Stimulated activated CD4-positive, alpha-beta T cell treated with anti-CD3 and anti-CD28 coated beads, Interleukin-2, amount 100 ng/mL, for 48 hours (primary cell): ENCODE measurements at places on chromosomes 2 and 18.

DNA sequence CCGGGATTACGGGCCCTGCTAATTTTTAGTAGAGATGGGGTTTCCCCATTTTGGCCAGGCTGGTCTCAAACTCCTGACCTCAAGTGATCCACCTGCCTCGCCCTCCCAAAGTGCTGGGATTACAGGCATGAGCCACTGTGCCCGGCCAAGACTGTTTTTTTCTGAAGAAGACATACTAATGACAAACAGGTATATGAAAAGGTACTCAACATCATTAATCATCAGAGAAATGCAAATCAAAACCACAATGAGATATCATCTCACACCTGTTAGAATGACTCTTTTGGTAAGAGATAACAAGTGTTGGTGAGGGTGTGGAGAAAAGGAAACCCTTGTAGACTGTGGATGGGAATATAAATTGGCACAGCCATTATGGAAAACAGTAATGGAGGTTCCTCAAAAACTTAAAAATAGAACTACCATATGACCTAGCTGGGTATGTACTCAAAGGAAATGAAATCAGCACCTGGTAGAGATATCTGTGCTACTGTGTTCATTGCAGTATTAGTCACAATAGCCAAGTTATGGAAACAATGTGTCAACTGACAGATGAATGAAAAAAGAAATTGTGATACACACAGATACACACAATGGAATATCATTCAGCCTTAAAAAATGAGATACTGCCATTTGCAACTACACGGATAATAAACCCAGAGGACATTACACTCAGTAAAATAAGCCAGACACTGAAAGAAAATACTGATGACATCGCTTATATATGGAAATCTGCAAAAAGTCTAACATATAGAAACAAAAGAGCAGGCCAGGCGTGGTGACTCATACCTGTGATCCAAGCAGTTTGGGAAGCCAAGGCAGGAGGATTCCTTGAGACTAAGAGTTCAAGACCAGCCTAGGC is 20.8 kb downstream of the SOS1 start:
- DNase-seq: no peak

DNA sequence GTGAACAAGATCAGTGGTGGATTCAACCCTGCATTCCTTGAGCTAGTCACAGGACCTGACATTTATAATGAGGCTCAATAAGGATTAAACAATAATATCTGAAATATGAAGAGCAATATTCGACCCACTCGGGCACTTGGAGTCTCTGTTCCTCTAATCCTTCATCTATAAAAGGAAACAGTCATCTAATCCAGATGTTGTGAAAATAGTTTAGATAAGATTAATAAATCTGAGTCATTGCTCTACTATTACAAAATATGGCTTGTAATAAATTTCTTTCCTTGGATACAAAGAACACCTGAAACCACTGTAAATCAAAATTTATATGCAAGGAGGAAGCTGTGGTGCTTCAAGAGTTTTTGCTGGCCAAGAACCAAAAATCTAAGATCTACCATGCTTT is 846.9 kb upstream of the ACVR2A start:
- DNase-seq: no peak

- no peak for DNase-seq
Measured at GRCh38 chr2:68849579-68850030, 21.6 kb downstream of the BMP10 start.

DNA sequence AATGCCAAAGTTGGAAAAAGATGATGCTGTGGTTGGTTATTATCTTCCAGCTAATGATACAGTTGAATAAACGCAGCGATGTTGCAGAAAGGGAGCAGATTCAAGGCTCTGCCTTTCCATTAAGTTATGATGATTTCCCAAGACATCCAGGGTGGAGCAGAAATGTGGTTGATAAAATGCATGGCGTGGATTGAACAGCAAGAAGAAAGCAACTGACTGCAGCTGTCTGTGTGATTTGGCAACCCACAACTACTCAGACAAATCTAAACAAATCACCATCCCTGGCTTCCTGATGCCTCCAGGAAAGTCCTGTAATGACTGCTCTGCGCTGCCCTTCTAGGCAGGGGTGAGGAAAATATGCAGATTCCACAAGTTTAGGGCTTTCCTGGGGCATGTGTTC is 166.3 kb downstream of the NRP2 start:
- DNase-seq: no peak

GRCh38 chr18:26082475-26082874 is 7.9 kb downstream of the SS18 start:
- no peak for DNase-seq

GRCh38 chr2:178477443-178478129 is 814 bp downstream of the FKBP7 start:
- DNase-seq: no peak

- DNase-seq: no peak
Measured at GRCh38 chr2:86074256-86074655, 31.4 kb downstream of the POLR1A start.

GRCh38 chr2:236367506-236368289 is 103.5 kb upstream of the ASB18 start:
- no peak for DNase-seq
